ENCODE measurements at places on chromosomes 11 and 22.
A peak's percentile ranks its signal among the peaks of the same experiment; 100 is the strongest.

DNA sequence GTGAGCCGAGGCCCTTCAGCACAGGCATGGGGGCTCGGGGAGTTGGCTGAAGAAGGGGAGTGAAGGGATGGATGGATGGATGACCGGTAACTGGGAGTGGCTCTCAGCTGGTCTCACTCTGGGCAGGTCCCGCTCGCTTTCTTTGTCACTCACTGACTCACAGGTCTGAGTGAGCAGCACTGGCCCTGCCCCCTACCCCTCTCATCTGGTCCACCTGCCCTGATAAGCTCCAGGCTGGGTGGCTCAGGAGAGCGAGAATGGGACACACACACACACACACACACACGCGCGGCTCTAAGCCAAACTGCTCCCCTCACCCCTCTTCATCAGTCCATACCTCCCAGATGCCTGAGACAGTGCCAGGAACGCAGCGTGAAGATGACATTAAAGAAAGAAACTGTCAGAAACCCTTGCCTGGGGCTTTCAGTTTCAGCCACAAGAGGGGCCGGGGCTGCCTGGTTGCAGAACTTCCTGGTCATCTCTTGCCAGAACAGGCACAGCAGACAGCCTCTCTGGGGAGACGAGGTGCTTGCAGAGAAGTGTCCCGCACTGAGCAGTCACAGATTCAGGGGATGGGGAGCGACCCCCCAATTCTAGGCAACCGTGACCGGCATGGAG, 16.5 kb upstream of the SHISAL1 start:
- DNase-seq = peak; percentile 67

DNA sequence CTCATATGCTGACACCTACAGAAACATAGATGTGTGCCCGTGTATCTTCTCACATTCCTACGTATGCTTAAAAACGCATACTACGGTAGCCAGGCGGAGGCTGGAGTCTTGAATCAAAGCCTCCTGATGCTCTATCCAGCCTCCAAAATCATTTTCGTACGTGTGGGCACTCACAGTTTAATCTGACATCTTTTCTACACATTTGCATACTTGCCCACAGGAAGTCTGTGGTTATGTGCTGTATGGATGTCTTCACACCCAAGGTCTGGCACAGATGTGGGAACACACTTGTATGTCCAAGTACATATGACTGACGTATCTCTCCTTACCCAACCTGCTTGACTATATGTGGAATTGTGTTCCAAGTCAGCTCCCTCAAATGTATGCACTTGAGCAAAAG, 561.8 kb upstream of the CADM1 start:
- DNase-seq = no peak

DNA sequence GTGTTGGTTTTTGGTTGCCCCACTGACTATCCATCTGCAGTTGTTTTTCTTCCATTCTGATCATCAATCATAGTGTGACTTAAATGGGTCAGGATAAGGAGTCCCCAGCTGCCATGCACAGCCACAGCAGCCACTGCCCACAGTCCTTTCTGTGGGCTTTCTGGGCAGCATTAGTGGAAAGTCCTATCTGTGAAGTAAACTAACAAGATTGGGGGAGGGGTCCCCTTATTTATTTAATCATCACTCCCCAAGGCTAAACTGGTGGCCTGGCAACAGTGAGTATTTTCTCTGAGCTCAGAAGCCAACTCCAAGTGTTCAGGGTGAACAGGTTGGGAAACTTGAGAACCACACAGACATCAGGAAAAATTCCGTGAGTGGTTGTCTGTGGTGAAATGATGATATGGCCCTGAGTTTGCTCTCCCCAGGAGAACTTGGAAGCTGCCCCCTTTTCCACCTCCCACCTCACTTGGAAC, 145.0 kb downstream of the CCDC34 start:
- DNase-seq = peak; percentile 87

- DNase-seq = no peak
These were observed 649.4 kb upstream of the KIRREL3 start for GRCh38 chr11:127649958-127650357.

GRCh38 chr11:77322506-77322905, 21.0 kb upstream of the GDPD4 start:
- no peak for DNase-seq

GRCh38 chr11:17197431-17197898, 10.3 kb downstream of the PIK3C2A start:
- DNase-seq = no peak

GRCh38 chr11:117192401-117192875, 6.7 kb upstream of the TAGLN start:
- DNase-seq = no peak

- no peak for DNase-seq
These were observed 11.0 kb upstream of the PICK1 start for GRCh38 chr22:38046070-38046748.

GRCh38 chr22:17536269-17536668, 27.0 kb upstream of the SLC25A18 start:
- no peak for DNase-seq

Data from NCI-H69 (cell line).